ENCODE measurements at places on chromosomes 2 and 18. TPM values are rescaled to one million over a fixed set of nuclear protein-coding genes. Genes with fewer than 3 reads are reported as not detected.

DNA sequence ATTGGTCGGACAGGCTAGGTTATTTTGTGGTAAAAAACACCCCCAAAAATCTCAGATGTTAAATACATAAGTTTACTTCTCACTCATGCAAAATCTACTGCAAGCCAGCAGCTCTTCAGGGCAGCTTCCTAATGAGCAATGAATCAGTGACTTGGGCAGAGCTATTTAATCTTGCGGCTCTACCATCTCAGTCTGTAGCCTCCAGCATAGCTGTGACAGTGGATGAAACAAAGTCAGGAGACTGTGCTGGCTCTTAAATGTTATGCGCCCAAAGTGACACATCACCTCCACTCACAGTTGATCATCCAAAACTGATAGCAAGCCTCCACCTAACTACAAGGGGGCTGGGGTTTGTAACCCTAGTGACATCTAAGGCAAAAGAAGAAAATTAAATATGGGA is 571.9 kb downstream of the METTL4 start:
- no peak overlapping the region for H3K4me3 ChIP-seq
- no peaks in the 10 kb centered on the region for H3K4me1 ChIP-seq
- H3K36me3 ChIP-seq: no peaks in the 10 kb centered on the region
- no peak for DNase-seq

DNA sequence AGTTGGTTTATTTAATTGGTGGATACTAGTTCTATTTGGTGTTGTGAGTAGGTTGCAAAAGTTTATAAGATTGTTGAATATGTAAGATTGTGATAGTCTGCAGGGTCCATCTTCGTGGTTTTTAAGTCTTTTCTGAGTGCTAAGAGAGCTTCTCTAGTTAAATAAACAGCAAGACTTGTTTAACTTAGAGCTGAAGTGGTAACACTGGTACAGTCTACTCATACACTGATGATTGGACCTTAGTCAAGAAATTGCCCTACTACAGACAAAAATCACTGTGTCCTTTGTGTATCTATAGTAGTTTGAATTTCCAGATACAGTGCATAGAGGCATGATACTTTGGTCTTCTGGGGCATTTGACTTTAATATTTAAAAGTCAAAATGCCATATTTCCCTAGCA is 94.6 kb downstream of the PHLPP1 start:
- DNase-seq: no peak
- H3K27me3 ChIP-seq: no peaks in the 10 kb centered on the region
- peaks cover 38% of the 10 kb centered on the region for H3K4me1 ChIP-seq
- H3K36me3 ChIP-seq: no peaks in the 10 kb centered on the region
- no peak overlapping the region for H3K4me3 ChIP-seq
- H3K27ac ChIP-seq: no peak overlapping the region

DNA sequence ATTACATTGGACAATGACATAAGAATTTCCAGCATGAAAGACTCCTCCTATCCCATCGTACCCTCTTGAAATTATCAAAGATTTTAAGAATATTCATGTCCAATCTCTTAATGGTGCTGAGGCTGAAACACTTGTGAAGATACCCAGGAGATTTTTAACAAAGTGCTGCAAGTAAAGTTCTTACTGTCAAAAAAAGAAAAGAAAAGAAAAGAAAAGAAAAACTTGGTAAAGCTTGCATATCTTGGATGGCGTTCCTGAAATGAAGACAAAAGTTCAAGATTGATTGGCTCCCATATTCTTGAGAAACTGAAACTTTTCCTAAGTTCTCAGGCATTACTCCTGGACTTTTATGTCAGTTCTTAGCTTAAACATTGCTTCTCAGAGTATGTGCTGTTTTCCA is 1010.5 kb upstream of the PIK3C3 start:
- H3K27ac ChIP-seq: no peak overlapping the region
- no peaks in the 10 kb centered on the region for H3K36me3 ChIP-seq
- H3K4me1 ChIP-seq: peaks cover 41% of the 10 kb centered on the region
- no peak for DNase-seq

- H3K36me3 ChIP-seq: no peaks in the 10 kb centered on the region
- peaks cover 4% of the 10 kb centered on the region for H3K27me3 ChIP-seq
- H3K27ac ChIP-seq: no peak overlapping the region
- DNase-seq: no peak
- peaks cover 20% of the 10 kb centered on the region for H3K4me1 ChIP-seq
Measured at GRCh38 chr2:45042401-45042800, 33.1 kb upstream of the SIX2 start.

GRCh38 chr2:186575856-186576255 is 14.0 kb upstream of the ITGAV start:
- H3K36me3 ChIP-seq: no peaks in the 10 kb centered on the region
- peaks cover 49% of the 10 kb centered on the region for H3K4me1 ChIP-seq
- peak overlapping the region; percentile 83 for H3K27ac ChIP-seq
- no peaks in the 10 kb centered on the region for H3K27me3 ChIP-seq
- H3K4me3 ChIP-seq: no peak overlapping the region

The MOB1A gene
- total RNA-seq: 96.3 TPM

GRCh38 chr2:133787207-133787606 is 218.9 kb upstream of the NCKAP5 start:
- H3K4me1 ChIP-seq: peaks cover 18% of the 10 kb centered on the region
- no peak overlapping the region for H3K27ac ChIP-seq
- DNase-seq: no peak
- H3K36me3 ChIP-seq: no peaks in the 10 kb centered on the region
- no peaks in the 10 kb centered on the region for H3K27me3 ChIP-seq
- H3K4me3 ChIP-seq: no peak overlapping the region

DNA sequence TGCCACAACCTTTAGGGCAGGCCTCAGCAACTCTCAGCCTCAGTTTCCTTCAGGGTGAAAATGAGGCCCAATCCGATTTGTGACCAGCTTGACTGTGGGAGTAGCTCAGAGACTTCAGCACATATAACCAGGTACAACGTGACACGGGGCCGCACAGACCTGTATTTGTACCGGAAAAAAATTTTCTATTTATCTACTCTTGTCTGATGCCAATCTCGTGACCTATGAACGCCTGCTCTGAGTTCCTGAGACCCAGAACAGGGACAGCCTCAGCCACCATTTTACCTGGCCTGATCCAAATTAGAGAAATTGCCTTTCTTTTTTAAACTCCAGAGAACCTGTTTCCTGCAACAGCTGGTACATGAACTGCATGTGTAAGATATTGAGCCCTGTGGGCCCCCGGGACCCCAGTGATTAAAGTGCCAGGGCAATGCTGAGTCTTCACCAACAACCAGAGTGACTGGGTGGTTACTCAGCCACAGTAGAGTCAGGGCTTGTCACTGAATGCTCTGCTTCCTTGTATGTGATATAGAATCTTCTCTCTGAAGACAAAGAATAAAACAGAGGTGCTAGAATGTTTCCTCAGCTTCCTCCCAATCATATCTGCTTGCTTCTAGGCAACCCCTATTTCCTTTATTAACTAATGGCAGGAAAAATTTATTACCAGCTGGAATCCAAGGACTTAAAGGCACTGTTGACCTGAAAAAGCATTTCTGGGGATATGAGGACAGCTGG is 47.8 kb upstream of the FZD7 start:
- H3K36me3 ChIP-seq: no peaks in the 10 kb centered on the region
- DNase-seq: no peak
- no peak overlapping the region for H3K4me3 ChIP-seq

GRCh38 chr2:71757351-71757750 is 304.0 kb downstream of the DYSF start:
- H3K4me3 ChIP-seq: no peak overlapping the region
- H3K27me3 ChIP-seq: no peaks in the 10 kb centered on the region
- no peaks in the 10 kb centered on the region for H3K36me3 ChIP-seq
- peaks cover 22% of the 10 kb centered on the region for H3K4me1 ChIP-seq

DNA sequence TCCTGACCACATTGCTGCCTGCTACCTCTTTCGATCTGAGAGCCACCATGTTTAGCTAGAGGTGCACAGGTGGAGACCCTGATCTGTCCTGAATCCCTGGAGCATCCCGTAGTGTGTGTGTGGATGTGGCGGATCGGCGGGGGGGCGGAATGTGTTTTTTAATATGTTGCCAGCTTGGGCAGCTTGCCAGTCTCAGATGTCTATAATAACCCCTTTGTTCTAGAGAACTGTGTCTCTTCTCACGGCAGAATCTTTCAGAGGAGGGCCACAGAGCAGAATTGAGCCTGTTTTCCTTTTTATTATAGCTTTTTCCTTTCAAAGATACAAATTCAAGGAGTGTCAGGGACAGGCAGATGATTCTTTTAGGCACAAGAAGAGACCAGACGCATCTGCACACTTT is 934.1 kb upstream of the KLHL29 start:
- no peak overlapping the region for H3K27ac ChIP-seq
- DNase-seq: no peak
- H3K27me3 ChIP-seq: no peaks in the 10 kb centered on the region
- no peak overlapping the region for H3K4me3 ChIP-seq
- no peaks in the 10 kb centered on the region for H3K4me1 ChIP-seq

- H3K27ac ChIP-seq: no peak overlapping the region
- peaks cover 3% of the 10 kb centered on the region for H3K36me3 ChIP-seq
- peak; percentile 68 for DNase-seq
- no peaks in the 10 kb centered on the region for H3K27me3 ChIP-seq
- no peak overlapping the region for H3K4me3 ChIP-seq
Measured at GRCh38 chr2:233849607-233850271, 4.6 kb downstream of the HJURP start.

GRCh38 chr2:85862426-85862825 is 26.4 kb downstream of the ST3GAL5 start:
- H3K27me3 ChIP-seq: no peaks in the 10 kb centered on the region
- no peak overlapping the region for H3K4me3 ChIP-seq
- no peak for DNase-seq

- DNase-seq: peak; percentile 82
- H3K4me1 ChIP-seq: peaks cover 3% of the 10 kb centered on the region
Measured at GRCh38 chr2:129923265-129924091, 56.0 kb upstream of the RAB6C start.

- H3K27me3 ChIP-seq: no peaks in the 10 kb centered on the region
- no peaks in the 10 kb centered on the region for H3K4me1 ChIP-seq
- no peak for DNase-seq
- no peak overlapping the region for H3K27ac ChIP-seq
Measured at GRCh38 chr2:196200557-196200956, 29.2 kb upstream of the STK17B start.

DNA sequence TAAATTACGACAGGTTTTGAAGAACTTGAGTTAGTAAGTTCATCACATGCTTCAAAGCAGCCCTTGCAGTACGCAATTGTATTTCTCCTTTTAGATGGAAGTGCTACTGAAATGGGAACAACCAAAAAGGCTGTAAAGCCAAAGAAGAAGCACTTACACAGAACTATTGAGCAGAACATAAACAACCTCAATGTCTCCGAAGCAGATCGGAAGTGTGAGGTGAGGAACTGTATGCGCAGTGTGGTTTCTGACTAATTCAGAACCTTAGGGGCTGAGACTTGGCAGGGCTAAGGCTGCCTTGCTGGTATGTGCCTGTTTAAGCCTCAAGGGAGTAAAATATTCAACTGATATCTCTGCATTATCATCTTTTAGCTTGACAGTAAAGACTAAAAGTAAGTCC is 8.4 kb downstream of the NCAPH start:
- peaks cover 5% of the 10 kb centered on the region for H3K4me1 ChIP-seq
- H3K27me3 ChIP-seq: no peaks in the 10 kb centered on the region
- no peak overlapping the region for H3K27ac ChIP-seq
- DNase-seq: no peak

GRCh38 chr2:88737385-88737784 is 45.9 kb downstream of the RPIA start:
- no peak overlapping the region for H3K4me3 ChIP-seq
- peaks cover 37% of the 10 kb centered on the region for H3K36me3 ChIP-seq
- DNase-seq: no peak

The HTR2B gene
- 3.9 TPM for total RNA-seq

DNA sequence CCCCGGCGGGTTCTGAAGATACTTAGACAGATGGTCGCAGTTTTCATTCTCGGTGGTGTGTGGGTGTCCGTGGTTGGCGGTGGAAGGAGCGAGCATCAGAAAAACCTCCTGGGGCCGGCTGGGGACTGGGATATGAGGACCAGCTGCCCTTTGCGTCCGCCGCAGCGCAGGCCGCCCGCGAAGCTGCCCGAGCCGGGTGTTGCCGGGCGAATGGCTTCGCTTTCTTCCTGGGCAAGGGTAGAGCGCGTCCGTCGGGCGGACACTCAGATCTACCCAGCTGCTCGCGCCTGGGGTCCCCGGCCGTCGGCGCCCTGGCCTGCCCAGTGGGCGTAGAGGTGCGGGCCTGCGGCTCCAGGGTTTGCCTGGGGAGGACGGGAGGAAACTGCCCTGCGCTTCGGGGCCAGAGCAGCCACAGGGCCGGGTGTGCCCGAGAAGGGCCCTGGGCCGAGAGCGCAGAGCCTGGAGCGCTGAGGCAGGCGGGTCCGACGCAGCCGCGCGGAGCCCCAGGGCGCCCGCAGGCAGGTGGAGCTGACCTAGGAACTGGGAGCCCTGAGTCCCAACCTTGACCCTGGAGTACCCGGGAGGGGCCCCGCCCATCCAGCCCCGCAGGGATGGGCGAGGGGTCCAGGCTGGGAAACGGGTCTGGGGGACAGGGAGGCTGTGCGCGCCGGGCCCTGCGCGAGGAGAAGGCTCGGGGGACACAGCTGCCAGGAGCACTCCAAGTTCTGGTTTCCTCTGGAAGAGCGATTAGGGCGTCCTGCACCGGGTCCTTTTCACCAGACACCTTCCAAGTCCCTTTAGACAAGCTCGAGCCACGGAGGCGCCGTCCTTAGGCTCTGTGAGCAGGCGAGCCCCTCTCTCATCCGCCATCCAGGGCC is 1.3 kb downstream of the TWIST2 start:
- H3K4me1 ChIP-seq: peaks cover 8% of the 10 kb centered on the region
- peak overlapping the region; percentile 81 for H3K4me3 ChIP-seq
- peak; percentile 85 for DNase-seq

The THSD7B gene
- total RNA-seq: not detected

The ODC1 gene
- total RNA-seq: 41.7 TPM

DNA sequence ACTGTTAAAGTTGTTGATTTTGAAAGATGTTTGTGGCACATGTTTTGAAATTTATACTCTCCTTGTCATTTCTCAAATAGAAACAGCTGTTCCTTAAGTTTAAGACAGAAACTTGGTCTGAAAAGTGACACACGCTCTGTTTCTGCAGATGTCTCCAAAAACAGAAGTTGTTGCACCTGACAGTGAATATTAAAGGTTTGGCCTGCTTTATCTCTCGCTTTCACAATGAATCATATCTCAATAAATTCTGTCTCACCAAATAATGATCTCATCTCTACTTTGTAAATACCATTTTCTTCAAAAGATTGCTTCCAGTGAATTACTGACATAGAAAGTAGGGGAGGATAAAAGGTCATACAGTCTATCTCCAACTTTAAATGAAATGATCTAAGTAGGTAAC is 294.9 kb upstream of the SYT4 start:
- H3K4me1 ChIP-seq: no peaks in the 10 kb centered on the region
- no peak overlapping the region for H3K27ac ChIP-seq
- no peak overlapping the region for H3K4me3 ChIP-seq
- DNase-seq: no peak
- peaks cover 65% of the 10 kb centered on the region for H3K27me3 ChIP-seq

DNA sequence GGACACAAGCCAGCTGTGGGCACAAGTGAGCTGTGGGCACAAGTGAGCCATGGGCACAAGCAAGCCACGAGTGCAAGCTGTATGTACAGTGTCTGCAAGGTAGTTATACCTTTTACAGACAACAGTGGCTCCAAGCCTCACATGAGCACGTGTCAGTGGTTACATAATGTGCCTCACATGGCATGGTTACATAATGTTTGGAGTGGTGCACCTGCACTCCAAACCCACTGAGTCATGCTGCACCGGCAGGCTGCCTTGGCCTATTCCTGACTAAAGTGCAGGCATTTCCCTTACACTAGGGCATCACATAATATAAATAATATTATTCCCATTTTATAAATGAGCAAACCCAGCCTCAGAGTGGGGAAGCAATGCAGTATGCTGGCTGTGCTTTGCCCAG is 62.6 kb downstream of the MARCO start:
- H3K4me3 ChIP-seq: no peak overlapping the region
- no peaks in the 10 kb centered on the region for H3K4me1 ChIP-seq
- H3K27me3 ChIP-seq: no peaks in the 10 kb centered on the region
- no peak overlapping the region for H3K27ac ChIP-seq
- DNase-seq: no peak

The GLB1L gene
- 8.8 TPM for total RNA-seq

Measured in osteocyte (in vitro differentiated cells).